ENCODE measurements at places on chromosomes 4 and X.

DNA sequence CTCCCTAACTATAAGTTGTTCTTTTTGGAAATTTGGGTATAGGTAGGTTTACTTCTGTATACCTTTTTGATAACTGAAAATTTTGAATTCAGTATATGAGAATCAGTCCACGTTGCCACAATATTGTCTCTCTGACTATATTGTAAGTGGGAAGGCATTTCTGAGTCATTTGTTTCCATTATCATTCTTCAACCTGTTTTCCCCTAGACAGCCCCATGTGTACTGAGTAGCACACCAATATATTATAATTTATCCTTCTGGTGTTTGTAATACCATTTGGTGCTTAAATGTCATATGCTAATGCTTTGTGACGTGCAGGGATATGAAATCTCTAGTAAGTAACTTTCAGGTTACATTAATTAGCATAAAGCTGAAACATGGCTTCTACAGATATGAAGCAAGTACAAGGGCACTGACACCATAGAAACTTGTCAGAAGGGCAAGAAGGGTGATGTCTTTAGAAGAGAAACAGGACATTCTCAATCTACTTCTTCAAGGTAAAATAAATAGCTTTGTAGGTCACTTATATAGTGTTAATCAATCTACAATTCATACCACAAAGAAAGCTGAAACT is 27.7 kb downstream of the PAK3 start:
- no peak for DNase-seq

DNA sequence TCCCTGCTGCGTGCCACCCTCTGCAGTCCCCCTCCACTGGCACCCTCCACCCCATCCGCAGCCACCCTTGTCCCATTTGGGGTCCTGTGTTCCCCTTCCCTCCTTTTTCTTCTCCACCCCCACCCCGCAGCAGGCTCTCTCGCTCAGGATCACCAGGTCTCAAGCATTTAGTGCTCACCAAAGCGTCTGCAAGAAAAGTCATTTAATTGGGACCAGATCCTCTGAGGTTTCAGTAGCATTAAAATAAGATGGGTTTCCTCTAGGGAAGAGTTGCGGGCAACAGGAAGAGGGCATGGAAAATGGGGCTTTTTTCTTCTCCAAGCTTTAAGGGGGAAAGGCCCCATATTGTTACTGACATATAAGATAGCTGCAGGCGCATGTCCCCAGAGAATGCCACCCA is 4.9 kb upstream of the HAUS7 start:
- DNase-seq = no peak

- DNase-seq = no peak
These were observed 33.7 kb upstream of the DCLK2 start for GRCh38 chr4:150044517-150044916.

DNA sequence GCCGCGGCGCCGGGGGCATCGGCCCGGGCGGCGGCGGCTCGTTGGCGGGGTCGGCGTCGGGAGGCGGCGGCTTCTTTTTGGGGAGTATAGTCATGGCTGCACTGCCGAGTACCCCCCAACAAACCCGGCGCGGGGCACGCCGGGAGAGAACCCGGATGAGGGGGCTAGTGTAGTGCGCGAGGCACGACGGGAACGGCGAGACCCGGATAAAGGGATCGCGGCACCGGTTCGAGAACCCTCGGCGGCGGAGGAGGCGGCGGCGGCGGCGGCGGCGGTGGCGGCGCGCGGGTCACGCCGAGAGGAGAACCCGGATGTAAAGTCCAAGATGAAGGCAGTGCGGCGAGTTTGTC is at the start of gene OTUD5:
OTUD5 (minus strand) TSS at position 131 of the 350 bp plus-strand sequence; CDS start at position 94, 37 bp downstream.
- no peak for DNase-seq

- DNase-seq = no peak
These were observed 66.7 kb upstream of the EOLA2 start for GRCh38 chrX:150005027-150005426.

DNA sequence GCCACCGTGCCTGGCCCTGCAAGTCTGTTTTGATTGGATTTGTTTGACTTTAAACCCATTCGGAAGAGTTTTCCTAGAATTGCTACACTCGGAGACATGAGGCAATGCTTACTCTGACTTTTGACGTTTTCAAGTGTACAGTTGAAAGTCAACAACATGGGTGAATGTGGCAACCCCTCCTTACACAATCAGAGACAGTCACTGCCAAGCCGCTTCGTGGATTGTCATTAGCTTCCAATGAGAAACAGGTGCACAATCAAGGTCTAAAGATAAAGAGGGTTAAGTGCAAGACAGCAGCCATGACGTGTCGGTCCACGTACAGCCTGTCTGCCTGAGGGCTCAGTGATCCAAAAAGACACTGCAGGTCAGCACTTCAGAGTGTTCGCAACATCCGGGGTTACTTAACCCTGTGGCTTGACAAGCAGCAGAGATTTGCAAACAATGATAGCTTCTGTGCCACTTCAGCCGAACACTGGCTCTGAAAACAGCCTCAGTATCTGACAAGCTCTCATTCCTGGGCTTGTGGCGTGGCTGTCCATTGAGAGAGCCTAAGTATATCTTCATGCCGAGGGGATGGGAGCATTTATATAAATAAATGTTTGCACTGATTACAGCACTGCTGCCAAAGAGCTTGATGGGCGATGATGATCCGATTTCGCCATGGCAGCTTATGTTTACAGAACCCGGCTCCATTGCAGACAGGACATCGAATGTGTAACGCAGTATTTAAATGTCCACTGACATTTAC is 180.0 kb downstream of the DHRSX start:
- no peak for DNase-seq

GRCh38 chr4:148951346-148951745 is 509.1 kb upstream of the NR3C2 start:
- DNase-seq = no peak

DNA sequence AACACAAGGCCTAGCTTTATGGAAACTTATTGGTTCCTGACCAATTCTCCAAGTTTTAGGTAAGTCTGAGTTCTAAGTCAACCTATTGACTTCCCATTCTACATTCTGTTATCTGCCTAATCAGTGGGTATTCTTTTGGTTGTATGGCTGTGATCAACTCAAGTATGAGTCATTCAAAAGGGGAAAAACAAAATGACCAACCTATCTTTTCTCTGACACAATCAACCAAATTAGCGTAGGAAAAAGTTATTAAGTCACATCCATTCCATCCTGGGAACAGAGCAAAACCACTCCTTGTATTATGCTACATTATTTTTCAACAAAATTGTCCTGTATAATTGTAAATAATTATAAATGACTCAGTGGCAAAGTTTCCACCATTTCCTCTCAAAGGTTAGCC is 136.2 kb downstream of the SHROOM4 start:
- no peak for DNase-seq

- DNase-seq = no peak
These were observed 34.2 kb downstream of the ARAP2 start for GRCh38 chr4:36209941-36210649.

GRCh38 chr4:82376109-82376508 is 2.3 kb upstream of the HNRNPD start:
- DNase-seq = no peak

- DNase-seq = no peak
These were observed 26.6 kb downstream of the PPM1K start for GRCh38 chr4:88257726-88258125.

DNA sequence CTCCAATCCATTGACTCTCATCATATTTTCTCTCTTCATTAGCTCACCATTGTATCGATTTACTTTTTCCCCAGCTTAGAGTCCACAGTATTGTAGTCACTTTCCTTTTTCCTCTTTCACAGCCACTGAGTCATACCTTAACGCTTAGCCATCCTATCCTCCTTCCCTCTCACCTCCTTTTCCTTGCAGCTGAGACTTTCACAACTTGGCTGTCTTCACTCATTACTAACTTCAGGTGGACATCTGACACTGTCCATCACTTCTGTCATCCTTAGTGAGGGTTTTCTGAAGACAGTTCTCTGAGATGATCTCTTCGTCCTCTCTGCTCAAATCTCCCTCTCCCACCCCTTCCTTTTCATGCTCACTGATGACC is 70.5 kb upstream of the ESX1 start:
- DNase-seq = no peak

GRCh38 chr4:1115528-1116293 is 2.3 kb upstream of the RNF212 start:
- no peak for DNase-seq

DNA sequence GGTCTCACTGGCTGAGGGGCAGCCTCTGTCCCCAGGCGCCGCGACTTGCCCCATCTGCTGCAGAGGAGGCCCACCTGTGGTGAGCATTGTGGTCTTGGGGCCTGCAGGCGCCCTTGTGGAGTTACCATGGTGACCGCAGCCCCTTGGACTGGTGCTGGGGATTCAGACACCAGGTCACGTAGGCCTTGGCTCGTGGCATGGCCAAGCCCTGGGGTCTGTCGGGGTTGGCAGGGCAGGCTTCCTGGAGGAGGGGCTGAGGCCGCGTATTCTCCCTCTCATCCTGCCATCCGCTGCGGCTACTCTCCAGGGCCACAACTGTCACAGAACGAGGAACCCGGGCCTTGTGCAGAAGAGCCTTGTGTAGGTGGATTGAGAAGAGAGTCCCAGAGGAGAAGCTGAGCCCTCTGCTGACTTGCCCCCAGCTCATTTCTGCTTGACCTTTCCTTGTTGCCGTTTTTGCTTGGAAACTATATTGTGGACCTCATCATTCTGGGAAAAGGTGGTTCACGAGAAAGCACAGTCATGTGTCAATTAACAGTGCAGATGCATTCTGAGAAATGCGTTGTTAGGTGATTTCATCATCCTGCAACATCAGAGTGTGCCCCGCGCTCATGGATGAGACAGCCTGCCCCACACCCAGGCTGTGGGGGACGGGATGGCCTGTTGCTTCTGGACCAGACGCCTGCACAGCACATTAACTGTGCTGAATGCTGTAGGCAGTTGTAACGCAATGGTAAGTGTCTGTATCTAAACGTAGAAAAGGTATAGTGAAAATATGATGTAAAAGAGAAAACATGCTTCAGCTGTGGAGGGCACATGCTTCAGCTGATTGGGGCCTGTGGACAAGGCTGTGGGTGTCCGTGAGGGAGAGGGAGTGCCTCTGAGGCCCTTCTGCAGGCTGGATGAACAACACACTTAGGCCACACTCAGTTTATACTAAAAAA is 38.5 kb downstream of the TRMT44 start:
- no peak for DNase-seq

GRCh38 chrX:37608156-37608555 is 36.7 kb downstream of the LANCL3 start:
- no peak for DNase-seq

DNA sequence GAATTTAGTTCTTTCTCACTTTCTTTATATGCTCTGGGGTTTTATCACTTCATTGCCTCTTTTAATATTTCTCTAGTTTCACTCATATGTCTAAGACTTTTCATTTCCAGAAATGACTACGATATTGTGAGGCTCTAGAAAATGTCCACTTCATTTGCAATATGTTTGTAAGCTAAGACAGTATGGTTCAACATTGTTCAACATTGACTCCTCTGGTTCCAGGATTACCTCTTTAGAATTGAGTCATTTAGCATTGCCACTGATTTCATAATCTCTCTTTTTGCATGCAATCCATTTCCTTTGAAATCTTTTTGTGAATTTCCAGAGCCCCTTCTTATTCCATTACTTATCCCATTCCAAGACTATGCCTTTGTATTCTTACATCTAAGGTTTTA is 32.3 kb downstream of the BBS12 start:
- DNase-seq = no peak

GRCh38 chrX:139844163-139844562 is 88.7 kb downstream of the ATP11C start:
- DNase-seq = no peak

DNA sequence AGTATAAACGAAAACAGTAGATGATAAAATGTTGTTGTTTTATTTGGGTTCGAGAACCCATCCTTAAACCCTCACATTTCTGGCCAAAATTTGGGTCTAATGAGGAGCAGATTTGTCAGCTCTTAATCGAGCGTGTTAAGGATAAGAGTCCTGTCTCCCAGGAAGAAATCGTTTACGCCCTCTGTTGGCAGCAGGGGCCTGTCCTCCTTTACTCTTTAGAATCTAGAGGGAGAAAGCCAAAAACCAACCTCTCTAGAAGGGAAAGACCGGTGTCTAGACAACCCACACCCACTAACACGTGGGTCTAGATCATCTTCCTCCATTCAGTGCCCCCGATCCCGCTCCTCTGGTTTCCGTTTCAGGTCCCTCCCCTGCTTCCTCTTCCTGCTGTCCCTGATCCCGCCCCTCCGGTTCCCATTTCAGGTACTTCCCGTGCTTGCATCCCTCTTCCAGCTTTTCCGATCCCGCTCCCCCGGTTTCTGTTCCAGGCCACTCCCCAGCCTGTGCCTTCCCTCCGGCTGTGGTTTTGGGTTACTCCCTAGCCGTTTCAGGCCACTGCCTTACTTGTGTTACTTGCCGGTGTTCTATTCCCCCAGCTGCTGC is 339.1 kb downstream of the PAPSS1 start:
- no peak for DNase-seq

- DNase-seq = no peak
These were observed 233.8 kb downstream of the FRMPD4 start for GRCh38 chrX:12372111-12372510.

Measured in vagina (tissue), 2 donors.